Right kidney (tissue), 9 donors: ENCODE measurements at places on chromosomes 12 and 14.

GRCh38 chr14:60249321-60250256 is 568 bp downstream of the PPM1A start:
- DNase-seq = peak; percentile 85

DNA sequence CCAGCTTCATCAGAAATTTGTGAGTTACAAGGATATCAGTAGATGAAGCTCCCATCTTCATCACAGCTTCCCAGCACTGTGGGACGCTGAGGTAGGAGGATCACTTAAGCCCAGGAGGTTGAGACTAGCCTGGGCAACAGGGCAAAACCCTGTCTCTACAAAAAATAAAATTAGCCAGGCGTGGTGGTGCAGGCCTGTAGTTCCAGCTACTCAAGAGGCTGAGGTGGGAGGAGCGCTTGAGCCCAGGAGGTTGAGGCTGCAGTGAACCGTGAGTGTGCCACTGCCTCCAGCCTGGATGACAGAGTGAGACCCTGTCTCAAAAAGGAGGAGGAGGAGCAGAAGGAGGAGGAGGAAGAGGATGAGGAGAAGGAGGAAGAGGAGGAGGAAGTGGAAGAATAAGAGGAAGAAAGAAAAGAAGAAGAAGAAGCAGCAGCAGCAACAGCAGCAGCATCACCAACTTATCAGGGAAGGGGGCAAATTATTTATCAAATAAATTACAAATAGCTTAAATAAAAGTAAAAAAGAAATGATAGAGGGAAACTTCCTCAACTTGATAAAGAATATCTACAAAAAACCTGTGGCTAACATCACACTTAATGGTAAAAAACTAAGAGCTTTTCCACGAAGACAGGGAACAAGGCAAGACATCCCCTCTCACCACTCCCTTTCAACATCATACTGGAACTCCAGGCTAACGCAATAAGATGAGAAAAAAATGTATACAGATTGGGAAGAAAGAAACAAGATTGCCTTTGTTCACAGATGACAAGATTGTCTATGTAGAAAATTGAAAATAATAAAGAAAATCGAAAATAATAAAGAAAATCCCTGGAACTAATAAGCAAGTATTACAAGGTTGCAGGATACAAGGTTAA is 69.6 kb downstream of the NINJ2 start:
- DNase-seq = no peak

- DNase-seq = no peak
Measured at GRCh38 chr12:47742253-47742825, 16.3 kb downstream of the RAPGEF3 start.

DNA sequence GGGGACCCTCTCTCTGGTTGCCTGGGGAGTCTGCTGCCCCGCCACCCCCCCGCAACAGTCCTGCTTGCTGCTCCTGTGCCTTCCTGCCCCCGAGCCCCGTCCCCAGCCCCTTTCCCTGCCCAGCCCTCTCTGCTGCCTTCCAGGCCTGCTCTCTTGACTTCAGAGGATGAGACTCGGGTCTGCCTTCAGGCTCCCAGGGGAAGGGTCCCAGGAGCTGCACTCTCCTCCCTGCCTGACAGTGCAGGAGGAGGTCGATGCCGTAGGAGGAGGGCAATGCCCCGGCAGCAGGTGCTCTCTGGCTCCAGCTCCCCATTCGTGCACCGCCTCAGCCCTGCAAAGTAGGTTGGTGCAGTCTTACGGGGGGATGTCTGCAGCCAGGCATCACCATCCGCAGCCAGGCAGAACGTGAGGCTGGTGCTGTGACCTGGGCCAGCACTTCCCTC is 185.1 kb upstream of the C14orf180 start:
- no peak for DNase-seq

GRCh38 chr14:33792009-33792719 is 158.7 kb downstream of the EGLN3 start:
- peak; percentile 25 for DNase-seq

GRCh38 chr14:48983351-48983888 is 602.8 kb downstream of the RPS29 start:
- DNase-seq = no peak

- DNase-seq = no peak
Measured at GRCh38 chr14:35351897-35352273, 52.7 kb downstream of the NFKBIA start.

GRCh38 chr14:105470350-105471296 is 4.0 kb upstream of the CRIP2 start:
- peak; percentile 71 for DNase-seq

DNA sequence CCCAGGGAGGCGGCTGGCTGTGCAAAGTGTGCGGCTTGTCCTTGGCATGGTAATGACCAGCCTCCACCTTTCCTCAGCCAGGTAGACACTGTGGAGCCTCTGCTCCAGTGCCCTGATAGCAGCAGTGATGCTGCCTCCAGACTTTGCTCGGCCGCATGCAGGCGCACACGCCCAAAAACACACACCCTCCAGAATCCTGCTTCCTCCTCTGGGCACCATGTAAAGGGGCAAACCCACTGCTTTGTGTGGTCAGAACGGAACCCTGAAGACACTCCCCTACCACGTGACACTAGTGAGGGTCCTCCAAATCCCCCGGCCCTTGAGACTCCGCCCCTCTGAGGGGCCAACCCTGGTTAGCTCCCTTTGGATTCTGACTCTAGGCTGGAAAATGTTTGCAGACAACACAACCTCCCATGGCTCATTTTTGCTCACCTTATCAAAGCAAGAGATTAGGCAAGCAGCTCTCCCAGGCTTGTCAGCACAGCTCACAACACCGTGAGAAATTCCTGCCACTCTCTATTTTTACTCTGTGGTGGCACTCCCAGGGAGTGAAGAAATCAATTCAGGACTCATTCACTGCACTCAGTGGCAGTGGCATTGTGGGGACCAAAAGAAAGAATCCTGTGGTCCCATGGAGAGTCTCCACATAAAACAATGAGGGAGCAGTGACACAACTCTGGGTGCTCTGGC is 4.5 kb downstream of the KRT77 start:
- DNase-seq = no peak

DNA sequence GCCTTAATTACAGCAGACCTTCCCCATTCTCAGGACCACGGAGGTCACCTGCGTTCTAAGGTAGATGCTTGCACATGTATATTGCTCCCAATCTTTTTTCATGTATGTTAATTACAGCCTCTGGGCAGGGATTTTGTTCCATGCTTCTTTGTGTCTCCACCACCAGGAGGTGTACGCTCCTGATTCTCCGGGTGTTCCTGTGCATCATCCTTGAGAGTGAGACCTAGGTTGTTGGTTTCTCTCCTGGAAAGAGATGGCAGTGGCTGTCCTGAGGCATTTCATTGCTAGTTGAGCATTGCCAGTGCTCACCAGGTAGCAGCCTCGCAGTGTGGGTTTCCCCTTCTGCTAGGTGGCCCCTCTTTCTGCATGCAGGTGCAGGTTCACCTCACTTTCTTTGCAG is 52.8 kb downstream of the KCNK13 start:
- no peak for DNase-seq

- no peak for DNase-seq
Measured at GRCh38 chr14:99790978-99791376, 2.2 kb upstream of the EML1 start.

DNA sequence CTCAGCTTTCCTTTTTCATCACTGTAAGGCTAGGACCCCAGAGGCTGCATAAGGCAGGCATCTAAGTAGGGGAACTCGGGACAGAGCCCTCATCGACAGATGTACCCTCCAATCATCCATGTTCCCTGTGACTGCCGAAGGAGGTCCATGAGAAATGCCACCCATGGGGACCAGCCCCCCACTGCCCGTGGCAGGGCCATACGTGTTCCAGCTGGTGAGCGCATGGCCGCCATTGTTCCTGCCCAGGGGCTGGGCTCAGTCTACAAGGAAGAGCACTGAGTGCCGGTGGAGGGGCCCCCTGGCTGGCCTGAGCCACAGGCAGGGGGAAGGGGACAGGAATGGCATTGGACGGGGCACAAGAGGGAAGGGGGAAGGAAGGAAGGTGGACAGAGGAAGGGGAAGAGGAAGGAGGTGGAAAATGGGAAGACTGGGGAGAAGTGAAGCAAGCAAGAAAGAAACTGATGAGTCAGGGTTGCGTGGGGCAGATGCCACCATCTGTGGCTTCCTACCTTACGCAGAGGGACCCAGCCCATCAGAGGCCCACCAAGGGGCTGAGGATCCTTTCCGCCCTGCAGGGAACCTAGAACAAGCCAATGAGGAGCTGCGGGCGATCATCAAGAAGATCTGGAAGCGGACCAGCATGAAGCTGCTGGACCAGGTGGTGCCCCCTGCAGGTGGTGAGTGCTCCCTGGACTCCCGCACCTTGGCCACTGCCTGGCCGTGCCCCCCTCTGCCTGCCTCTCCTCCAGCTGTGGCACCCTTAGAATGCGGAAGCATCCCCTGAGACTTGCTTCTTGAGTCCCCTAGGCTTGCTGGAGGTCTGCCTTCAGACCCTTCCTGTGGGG is 120.6 kb upstream of the FKBP4 start:
- DNase-seq = no peak

DNA sequence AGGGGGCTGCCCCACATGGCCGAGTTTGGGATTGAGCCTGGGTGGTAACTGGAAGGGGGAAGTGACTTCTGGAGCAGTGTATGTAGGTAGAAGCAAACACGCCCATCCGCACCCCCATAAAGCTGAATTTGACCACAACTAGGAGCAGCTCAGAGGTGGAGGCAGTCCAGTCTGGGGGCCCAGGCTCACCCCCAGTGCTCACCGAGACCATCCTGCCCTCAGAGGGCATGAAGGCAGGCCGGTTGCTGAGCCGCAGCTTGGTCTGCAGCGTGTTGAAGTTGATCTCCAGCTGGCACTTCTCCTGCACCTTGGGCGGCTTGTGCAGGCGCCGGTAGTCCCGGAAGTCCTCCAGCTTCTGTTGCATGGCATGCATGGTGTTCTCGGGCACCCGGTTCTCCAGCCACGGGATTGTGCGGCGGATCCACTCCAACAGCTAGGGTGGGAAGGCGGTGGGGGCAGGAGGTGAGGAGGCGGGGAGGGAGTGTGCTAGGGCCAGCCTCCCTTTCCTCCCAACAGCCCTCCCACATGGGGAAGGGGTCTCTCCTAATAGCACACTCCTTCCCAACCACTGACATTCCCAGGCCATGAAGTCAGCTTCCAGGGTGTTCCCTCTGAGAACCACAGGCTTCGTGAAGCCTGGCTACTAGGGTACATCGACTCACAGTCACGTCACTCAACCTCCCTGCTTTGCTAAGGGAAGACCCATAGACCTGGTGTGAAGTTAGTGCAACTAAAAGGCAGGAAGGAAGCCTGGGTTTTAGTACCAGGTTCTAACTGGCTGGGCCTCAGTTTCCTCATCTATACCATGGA is 87.0 kb downstream of the ACTN1 start:
- DNase-seq = no peak

GRCh38 chr14:74134484-74134883 is 49.7 kb downstream of the LIN52 start:
- no peak for DNase-seq

DNA sequence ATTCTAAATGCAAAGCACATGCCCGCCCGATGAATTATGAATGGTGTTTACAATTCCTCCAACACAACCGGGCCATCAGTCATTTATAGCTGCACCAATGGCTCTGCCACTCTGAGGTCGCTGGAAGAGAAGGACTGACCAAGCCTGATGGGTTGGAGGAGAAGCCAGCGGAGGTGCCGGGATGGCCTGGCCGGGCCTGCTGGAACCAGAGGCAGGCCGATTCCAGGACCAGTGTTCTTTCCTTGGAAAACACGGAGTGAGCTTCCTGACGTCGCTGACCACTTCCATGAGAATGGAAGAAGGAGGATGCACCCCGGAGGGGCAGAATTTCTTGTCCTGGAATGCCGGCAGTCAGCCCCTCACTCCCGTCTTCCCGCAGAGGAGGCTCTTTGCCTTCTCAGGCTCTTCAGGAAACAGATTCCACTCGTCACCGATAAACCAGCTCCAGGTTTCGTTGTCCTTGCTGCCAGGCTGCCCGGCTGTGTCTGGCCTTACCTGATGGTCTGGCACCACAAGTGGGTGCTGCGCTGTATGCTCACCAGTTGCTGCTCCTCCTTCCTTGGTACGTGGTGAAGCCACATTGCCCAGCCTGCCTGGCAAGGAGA is 358.5 kb upstream of the SFSWAP start:
- no peak for DNase-seq

- DNase-seq = no peak
Measured at GRCh38 chr12:102730996-102731395, 186.0 kb downstream of the PAH start.

DNA sequence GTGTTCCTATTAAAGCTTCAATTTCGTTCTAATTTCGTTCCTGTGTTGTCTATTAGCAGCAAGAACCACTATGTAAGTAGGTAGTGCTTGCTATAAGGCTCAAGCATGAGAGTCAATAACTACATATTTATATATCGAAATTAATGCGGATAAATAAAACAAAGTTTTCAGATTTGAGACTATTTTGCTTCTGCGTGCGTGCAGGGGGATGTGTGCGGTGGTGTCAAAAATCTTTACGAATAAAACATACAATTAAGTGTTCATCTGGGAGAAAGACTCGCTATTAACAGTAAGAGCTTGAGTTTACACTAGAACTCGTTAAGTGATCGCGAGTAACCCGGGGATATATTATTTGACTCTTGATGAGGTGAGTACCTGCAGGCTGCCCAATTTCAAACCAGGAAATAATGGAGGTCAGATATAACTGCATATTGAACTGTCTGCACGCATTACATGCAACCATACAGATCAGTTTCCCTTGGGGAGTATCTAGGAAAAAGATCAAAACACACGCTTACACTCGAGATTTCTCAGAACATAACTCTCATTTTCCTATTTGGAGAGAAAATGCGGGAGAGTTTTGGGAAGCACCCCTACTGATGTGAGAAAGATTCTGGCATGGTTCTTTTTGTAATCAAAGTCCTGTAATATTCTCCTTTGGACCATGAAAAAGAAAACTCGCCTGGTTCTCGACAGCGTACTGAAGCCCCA is 813 bp downstream of the TWF1 start:
- DNase-seq = peak; percentile 7

DNA sequence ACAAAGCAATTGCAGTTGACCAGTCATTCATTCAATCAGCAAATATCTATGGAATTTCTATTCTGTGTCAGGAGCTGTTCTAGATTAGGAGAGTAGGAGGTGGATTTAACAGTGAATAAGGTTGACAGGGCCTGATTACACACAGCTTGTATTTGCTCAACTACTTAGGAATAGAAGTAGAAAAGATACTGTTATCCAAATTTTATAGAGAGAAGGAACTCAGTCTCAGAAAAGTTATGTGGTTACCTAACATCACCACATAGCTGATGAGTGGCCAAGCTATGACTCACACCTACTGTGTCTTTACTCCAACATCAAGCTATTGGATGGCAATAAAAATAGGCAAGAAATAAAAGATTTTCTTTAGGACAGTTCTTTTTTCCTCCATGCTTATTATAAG is 374.8 kb downstream of the RMST start:
- no peak for DNase-seq

DNA sequence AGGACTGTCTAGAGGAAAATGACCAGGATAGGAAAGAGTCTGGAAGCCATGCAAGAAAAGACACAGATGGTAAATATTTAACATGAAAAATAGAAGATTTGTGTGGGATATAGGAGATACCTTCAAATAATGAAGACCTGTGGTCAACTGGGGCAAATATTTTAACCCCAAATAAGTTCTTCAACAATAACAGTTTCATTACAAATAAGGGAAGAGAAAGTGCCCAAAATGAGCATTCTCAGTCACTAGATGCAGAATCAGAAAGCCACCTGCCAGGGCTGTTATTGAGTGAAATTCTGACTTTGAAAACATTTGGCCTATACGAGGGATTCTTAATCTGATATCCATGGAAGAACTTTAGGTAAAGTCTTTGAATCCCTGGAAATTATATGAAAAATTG is 231.2 kb upstream of the PLEKHG7 start:
- no peak for DNase-seq

- DNase-seq = no peak
Measured at GRCh38 chr12:89748791-89749190, 40.2 kb upstream of the ATP2B1 start.
